Stimulated activated CD8-positive, alpha-beta memory T cell treated with anti-CD3 and anti-CD28 coated beads, Interleukin-2, amount 100 ng/mL, for 1 hour (primary cell): ENCODE measurements at places on chromosomes 16 and 17.

DNA sequence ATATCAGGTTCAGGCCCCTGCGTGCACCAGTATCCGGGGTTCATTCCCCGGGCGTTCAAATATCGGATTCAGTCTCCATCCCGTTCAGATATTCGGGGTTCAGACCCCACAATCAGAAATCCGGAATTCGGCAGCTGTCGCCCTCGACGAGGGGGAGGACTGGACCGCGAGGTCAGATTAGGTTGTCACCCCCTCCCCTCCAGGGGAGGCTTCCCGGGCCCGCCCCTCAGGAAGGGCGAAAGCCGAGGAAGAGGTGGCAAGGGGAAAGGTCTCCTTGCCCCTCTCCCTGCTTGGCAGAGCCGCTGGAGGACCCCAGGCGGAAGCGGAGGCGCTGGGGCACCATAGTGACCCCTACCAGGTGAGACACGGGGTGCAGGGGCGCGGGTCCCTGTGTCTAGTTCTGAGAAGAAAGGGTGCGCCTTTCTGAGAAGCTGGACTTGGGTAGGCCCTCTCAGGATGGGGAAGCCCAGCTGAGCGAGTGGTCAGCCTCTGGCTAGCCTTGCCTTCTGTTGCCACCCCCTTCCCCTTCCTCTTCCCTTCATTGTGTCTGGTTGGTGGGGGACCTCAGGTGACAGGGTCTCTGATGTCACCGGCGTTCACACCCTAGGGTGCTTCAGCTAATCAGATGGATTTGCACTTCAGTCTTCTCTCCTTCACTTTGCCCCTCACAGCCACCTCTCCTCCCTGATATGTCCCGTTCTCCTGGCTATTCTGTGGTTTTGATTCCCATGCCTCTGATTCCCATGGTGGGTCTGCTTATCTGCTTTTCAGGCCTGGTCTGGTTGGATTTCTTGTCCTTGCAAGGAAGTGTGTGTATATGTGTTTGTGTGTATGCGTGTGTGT is 844 bp downstream of the TAOK2 start:
- DNase-seq, result no peak

- no peak for DNase-seq
Measured at GRCh38 chr17:43562679-43563599, 16.8 kb upstream of the ETV4 start.

- DNase-seq, result no peak
Measured at GRCh38 chr16:50282955-50283631, 16.7 kb downstream of the ADCY7 start.

DNA sequence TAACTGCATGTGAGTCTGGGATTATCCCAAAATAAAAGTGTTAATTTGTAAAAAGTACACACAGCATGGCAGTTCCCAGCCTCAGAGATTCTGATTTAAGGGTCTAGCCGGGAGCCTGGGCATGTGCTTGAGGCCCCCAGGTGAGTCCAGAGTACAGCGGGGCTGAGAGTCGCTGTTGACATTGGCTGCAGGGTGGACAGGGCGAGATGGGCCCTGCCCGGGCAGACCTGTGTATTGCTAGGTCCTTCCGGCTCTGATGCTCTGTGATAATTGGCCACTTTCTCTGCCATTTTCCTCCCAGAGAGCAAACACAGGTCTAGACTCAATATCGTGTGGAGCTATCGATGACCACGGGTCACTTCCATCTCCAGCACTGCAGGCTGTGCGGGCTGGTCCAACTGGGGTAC is 73.6 kb downstream of the ABCC6 start:
- DNase-seq, result no peak

DNA sequence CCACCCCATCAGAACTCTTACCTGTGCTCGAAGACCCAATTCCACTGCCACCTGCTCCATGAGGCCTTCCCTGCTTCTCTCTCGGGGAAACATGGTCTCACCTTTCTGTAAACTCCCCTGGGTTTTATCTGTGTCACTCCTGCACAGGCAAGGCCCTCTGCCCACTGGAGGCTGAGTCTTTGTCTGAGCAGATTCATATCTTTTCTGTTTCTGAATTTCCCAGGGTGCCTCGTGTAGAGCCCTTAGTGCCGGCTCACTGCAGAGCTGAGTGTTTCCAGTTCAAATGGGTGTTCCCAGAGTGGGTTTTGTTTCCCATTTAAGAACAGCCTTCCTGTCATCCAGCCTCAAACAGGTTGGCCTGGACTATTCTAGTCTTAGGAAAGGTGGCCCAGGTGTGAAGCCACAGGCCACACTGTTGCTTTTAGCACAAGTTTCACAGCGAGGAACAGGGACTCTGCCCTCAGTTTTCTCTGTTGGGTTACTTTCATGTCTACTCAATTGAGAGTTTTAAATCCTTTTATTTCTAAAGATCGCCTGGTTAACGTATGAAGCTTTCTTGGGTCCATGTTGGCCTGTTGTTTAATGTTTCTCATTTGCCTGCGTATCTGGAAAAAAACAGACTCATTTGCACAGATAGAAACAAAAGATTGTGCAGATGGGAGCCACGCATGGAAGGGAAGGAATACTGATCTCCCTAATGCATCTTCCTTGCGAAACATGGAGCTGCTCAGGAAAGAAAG is 228.7 kb downstream of the MSI2 start:
- DNase-seq, result no peak

GRCh38 chr17:51650202-51650601 is 389.9 kb downstream of the UTP18 start:
- DNase-seq, result no peak

DNA sequence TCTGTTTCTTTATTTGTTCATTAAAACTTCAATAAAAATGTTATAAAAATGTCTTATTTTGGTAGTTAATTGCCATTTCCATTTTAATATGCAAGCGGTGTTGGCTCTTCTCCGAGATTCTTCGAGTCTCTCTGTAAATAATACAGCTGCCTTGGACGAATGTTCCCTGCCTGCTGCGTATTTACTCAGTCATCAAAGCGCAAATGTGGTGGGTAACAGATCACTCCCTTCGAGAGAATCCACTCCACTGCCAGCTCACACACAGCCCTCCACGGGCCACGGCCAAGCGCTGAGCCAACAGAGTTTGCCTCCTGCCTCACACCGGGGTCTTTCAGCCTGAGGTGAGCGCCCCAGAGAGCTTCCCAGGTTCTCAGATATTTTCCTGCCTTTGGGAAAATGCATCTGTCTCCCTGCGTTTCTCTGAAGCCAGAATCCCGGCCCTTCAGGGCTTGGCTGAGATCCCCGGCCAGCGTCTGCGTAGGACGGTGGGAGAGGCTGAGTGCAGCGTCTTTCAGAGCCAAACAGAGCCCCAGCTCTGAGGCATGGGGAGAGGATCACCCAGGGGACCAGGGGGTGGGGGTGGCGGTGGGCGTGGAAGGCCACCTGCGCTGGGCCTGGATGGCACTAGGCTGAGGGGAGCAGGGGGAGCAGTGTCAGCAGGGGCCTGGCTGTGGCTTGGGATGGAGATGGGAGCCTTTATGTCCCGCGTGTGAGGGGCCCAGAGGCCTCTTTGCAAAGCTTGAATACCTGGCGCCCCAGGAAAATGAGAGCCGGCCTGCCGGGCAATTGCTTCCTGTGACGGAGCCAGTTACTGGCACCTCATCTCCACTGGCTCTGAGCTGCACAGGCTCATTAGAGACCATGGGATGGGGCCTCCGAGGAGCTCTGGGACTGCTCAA is 248.7 kb downstream of the RBFOX3 start:
- DNase-seq, result no peak

DNA sequence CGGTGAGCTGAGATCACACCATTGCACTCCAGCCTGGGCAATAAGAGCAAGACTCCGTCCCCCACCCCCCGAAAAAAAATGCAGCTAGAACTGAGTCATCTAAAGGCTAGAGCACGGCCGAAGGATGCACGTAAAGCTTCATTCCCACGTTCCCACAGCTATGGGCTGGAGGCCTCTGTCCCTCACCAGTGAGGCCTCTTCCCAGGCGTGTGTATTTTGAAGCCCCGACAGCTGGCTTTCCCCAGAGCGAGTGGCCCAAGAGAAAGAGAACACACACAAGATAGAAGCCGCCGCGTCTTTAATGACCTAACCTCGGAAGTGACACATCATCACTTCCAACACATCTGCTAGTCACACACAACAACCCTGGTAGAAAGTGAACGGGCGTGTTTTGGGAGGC is 6.6 kb upstream of the KCTD5 start:
- no peak for DNase-seq

- DNase-seq, result no peak
Measured at GRCh38 chr16:14015033-14015432, 56.1 kb upstream of the MRTFB start.

- no peak for DNase-seq
Measured at GRCh38 chr17:27914382-27914781, 21.2 kb upstream of the LYRM9 start.

- no peak for DNase-seq
Measured at GRCh38 chr16:64627288-64627687, 494.6 kb downstream of the CDH11 start.

DNA sequence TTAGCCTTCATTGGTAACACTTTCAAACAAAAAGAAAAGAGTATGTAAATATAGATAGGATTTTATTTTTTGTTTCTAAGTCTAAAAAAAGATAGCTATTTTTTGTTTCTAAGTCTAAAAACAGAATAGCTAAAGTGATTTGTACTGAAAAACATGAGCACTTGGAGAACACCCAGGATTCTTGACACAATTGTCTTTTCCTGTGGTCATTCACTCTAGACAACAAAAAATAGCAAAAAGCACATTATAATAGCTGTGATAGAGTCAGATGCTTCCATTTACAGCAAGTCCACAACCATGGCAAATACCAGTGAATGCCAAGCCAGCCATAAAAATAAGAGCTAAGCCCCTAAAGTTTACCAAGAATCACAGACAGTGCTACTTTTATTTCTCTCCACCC is 36.7 kb downstream of the SKAP1 start:
- DNase-seq, result no peak

DNA sequence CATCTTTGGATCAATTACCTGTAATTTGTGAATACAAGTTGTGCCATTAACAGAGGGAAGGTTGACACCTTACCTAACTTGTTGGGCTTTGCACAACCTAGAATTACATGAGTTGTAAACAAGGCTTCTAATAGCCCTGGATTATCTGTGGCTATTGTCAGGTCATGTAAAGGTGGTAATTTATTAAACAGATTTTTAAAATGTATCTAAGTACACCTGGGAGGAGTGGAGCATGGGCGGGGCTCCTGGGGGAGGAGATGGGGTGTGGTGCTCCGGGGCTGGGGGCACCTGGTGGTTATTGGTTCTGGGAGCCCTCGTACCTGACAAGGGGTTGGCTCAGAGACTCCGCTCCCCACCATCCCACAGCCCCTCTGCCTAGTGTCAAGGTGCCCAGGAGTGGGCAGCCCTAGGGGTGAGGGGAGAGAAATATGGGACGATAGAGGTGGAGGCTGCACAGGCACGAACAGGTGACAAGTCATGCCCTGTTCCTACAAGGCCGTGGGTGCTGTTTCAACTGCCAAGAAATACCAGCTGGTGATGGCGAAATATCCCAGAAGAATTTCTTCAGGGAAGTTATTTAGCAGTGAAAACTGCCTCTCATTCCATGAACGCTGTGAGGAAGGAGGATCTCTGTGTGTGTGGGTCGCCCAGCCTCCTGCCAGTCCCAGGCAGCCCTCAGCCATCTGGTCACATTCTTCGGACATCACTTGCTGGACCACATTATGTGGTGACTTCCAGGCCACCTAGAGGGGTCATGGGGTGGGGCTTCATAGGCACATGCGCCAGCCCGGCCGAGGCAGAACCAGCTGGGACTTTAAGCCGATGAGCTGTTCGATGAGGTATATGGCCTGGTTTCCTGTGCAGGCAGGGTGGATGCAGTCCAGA is 55.5 kb upstream of the IRX3 start:
- DNase-seq, result no peak

DNA sequence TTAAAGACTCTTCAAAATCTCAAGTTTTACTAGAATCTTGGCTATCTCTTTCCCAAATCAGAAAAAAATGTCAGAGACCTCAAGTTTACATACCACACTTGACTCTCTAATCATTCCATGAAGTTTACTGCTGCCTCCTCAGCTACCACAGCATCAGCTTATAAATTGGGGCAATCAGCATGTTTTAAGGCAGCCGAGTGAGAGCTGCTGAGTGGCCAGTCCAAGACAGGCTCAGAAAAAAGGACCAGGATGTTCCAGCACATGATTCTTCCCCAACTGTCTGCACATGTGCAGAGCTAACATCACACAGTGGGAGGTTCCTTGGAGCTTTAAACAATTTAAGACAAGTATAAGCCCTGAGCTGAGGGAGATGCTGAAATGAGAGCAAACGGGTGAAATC is 140.6 kb upstream of the NUDT7 start:
- no peak for DNase-seq

GRCh38 chr17:20010099-20010863 is 1.1 kb downstream of the SPECC1 start:
- DNase-seq, result no peak

GRCh38 chr16:74460542-74460941 is 39.3 kb upstream of the CLEC18B start:
- DNase-seq, result no peak

- DNase-seq, result no peak
Measured at GRCh38 chr16:78277321-78278055, 178.0 kb downstream of the WWOX start.

DNA sequence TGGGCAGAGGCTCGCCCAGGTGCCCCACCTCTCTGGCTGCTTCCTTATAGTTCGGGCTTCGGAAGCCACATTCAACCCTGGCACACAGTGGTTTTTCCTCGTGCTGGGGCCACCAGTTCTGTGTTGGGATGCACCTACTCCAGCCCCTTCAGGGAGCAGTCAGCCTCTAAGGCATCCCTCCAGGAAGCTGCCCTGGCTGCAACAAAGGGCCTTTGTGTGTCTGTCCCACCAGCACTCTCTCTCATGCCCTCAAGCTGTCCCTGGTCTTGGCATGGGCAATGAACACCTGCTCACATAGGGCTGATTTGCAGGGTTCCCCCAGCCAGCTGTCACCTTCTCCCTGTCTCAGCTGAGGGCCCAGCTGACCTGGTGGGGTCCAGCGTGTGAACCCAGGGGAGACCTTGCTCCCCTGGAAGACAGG is 754 bp upstream of the NOXO1 start:
- DNase-seq, result no peak

DNA sequence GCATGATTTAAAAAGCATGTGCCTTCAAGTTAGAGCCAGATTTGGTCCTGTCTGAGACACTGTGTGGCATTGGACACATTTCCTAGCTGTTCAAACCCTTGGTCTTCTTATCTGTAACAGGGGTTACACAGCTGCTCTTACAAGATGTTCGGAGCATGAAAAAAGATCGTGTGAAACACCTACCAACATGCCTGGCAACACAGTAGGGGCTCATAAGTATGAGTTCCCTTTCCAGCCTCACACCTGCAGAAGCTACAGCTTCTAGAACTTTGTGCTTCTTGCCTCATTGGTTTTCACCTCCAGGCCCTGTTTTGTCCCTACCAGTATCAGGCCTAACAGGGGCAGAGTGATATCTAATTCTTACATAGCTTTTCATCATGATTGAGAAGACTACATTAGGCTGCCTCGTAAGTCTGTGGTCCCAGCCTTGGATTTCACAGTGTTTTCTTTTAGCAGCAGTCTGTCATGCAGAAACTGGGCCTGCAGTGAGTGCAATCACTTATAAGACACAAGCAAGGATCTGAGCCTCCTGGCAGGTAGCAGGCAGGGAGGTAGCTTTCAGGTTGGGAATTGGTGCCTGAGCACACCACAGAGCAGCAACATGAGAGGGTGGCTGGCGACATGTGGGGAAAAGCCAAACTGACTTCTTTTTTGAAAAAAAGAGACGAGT is 78.8 kb downstream of the CCDC182 start:
- DNase-seq, result no peak

GRCh38 chr16:2914233-2914632 is 2.5 kb downstream of the FLYWCH1 start:
- no peak for DNase-seq
